ENCODE measurements at places on chromosomes 16 and 17. TPM values are rescaled to one million over a fixed set of nuclear protein-coding genes. Genes with fewer than 3 reads are reported as not detected.

Gene MMP15
- total RNA-seq = 27.0 TPM

- H3K27ac ChIP-seq = no peak overlapping the region
- H3K4me3 ChIP-seq = no peak overlapping the region
- DNase-seq = no peak
- no peaks in the 10 kb centered on the region for H3K4me1 ChIP-seq
- H3K27me3 ChIP-seq = no peaks in the 10 kb centered on the region
These were observed 431.0 kb upstream of the SOX9 start for GRCh38 chr17:71689782-71690181.

- no peaks in the 10 kb centered on the region for H3K36me3 ChIP-seq
- H3K4me1 ChIP-seq = peaks cover 13% of the 10 kb centered on the region
- H3K27me3 ChIP-seq = no peaks in the 10 kb centered on the region
- no peak for DNase-seq
- no peak overlapping the region for H3K4me3 ChIP-seq
These were observed 15.2 kb downstream of the SOCS3 start for GRCh38 chr17:78344666-78345065.

GRCh38 chr16:71727551-71728324 lies 3.2 kb upstream of the PHLPP2 start:
- H3K27me3 ChIP-seq = no peaks in the 10 kb centered on the region
- H3K4me1 ChIP-seq = peaks cover 10% of the 10 kb centered on the region
- no peak overlapping the region for H3K4me3 ChIP-seq
- DNase-seq = no peak
- peaks cover 2% of the 10 kb centered on the region for H3K36me3 ChIP-seq

DNA sequence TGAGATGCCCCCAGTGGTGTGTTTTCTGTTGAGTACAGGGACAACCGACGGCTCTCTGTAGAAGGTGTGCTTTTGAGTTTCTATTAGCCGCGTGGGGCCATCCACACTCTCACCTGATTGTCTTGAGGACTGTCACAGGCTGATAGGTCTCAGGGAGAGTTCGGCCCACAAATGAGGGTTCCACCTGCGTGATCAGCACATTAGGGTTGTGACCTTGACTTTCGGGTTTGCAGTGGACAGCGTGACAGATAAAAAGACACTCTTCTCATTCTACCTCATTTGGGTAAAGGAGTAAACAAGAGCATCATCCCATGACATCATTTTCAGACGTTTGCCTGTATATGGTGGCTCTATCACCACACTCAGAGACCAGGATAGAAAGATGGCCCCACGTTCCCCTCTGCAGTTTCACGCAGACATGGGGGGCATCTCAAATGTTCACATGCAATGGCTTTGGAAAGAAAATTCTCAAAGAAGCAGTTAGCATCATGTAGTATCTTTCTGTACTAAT lies 74.3 kb upstream of the MRTFB start:
- no peak for DNase-seq
- no peak overlapping the region for H3K4me3 ChIP-seq
- H3K27ac ChIP-seq = no peak overlapping the region
- H3K36me3 ChIP-seq = no peaks in the 10 kb centered on the region
- peaks cover 7% of the 10 kb centered on the region for H3K4me1 ChIP-seq

- H3K4me1 ChIP-seq = no peaks in the 10 kb centered on the region
- no peak overlapping the region for H3K4me3 ChIP-seq
- H3K27ac ChIP-seq = no peak overlapping the region
- DNase-seq = no peak
- no peaks in the 10 kb centered on the region for H3K27me3 ChIP-seq
- no peaks in the 10 kb centered on the region for H3K36me3 ChIP-seq
These were observed 4.0 kb upstream of the SLFN12L start for GRCh38 chr17:35541434-35541833.

Measured in Caco-2 (cell line).